Activated CD4-positive, alpha-beta T cell treated with anti-CD3 and anti-CD28 coated beads for 4 hours (primary cell): ENCODE measurements at places on chromosomes 7 and 10.

- DNase-seq: no peak
Measured at GRCh38 chr10:131724169-131724545, 176.7 kb upstream of the PPP2R2D start.

- DNase-seq: no peak
Measured at GRCh38 chr10:101162677-101163076, 31.6 kb downstream of the TLX1 start.

- DNase-seq: no peak
Measured at GRCh38 chr7:52995676-52996075, 39.8 kb upstream of the POM121L12 start.

- DNase-seq: no peak
Measured at GRCh38 chr10:55146032-55146431, 345.0 kb upstream of the PCDH15 start.

DNA sequence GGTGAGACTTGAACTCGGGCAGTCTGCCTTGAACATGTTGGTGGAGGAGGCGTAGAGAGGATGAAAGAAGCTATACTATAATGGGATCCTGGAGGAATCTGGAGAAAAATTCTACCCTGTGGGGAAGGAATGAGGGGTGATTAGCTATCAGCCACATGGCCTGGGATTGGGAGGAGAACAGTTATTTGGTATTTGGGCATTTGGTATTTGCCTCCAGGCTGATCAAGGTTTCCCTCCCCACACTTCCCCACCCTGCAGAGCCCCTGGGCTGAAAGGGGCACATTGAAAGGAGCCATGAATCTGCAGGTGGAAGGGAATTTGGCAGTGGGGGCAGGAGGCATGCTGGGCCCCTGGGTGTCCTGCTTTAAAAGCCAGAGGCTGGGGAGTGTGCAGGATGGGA, 235.3 kb downstream of the INHBA start:
- no peak for DNase-seq

- DNase-seq: no peak
Measured at GRCh38 chr7:102208826-102209225, 77.8 kb upstream of the SH2B2 start.

GRCh38 chr7:142752376-142753225, 3.3 kb downstream of the PRSS1 start:
- DNase-seq: no peak

DNA sequence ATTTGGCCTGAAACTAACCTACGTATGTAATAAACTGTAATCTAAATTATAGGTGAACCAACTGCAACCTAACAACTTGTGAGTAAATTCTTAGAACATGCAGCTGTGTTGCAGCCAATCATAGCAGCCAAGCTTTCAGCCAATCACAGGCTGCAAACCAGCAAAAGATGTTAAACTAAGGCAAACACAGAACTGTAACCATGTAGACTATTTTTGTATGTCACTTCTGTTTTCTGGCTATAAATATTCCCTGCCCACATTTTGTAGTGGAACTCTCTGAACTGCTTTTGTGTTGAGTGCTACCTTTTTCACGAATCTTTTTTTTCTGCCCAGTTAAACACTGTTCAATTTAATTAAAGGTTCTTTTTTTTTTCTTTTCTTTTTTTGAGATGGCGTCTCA, 28.2 kb upstream of the ZPBP start:
- no peak for DNase-seq

GRCh38 chr10:97520978-97521761, 22.4 kb downstream of the UBTD1 start:
- DNase-seq: no peak

GRCh38 chr7:112411186-112411795, 39.0 kb upstream of the IFRD1 start:
- DNase-seq: no peak

GRCh38 chr7:157576415-157576814, 239.6 kb downstream of the DNAJB6 start:
- peak; percentile 39 for DNase-seq

DNA sequence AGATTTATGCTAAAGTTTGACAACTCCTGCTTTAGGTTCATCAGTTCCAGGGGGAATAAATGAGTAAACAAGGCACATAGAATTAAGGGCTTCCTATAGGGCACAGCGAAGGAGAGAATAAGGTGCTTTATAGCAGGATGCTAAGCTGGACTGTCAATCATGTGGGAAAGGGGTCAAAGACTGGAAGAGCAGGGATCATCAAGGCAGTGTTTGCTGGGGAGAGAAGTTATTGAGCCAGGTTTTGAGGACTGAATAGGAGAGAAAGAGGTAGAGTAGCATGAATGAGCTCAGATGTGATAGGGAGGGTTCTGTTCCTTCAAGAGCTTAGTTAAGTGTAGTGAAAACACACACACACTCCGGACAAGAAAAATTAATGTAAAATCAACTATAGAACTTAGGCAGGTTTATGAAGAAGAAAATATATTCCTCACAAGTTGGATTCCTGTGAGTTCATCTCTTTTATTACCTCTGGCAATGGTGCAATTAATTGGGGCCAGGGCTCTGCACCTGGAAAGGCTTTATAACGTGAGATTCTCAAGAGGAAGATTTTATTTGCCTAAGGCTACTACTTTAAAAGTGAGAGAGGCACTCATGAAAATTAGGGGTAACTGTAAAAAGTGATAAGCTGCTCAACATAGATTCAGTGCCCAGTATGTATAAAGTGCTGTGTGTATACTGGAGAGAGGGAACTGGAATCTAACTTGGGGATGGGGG, 222.4 kb downstream of the AUTS2 start:
- DNase-seq: no peak

DNA sequence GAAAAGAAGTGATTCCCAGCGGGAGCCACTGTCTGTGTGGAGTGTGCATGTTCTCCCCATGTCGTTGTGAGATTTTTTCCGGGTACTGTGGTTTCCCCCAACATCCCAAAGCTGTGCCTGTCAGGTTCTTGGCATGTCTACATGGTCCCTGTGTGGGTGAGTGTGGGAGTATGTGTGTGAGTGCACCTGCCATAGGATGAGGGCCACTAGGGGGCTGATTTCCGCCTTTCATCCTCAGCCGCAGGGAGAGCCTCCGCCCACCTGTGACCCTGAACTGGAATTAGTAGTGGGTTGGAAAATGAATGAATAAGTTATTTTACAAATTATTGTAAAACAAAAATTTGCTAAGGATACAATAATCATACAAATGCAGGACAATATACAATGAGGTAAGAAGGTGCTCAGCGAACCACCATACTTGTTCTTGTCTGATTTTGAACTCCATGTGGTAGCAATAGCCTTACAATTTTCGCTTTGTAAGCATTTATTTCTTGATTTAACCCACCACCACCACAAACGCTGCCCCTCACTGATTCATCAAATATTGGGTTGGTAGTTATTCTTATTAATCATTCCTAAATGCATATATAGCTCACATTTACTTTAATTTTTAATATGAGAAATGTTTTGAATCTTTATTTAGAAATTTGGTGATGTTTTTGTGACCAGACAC, 641.2 kb upstream of the VSTM2A start:
- DNase-seq: no peak

- DNase-seq: no peak
Measured at GRCh38 chr10:20984662-20985061, 87.6 kb upstream of the NEBL start.

DNA sequence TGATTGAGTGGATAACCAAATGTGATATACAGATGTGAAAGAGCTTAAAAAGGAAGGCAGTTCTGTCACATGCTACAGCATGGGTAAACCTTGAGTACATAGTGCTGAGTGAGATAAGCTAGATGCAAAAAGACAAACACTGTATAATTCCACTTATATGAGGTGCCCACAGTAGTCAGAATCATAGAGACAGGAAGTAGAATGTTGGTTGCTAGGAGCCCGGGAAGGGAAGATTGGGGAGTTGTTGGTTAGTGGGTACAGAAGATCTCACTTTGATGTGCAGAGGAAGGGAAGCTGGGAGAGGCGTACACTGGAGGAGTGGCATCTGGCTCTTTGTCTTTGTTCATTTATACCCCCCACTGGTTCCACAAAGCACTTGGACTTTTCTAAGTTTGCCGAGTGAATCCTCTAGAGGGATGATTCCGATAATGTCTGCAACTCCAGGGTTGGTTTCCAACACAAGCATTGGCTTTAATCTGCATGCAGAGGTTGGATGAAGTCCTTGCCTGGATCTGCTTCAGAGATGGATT, 39.5 kb downstream of the TSPAN14 start:
- no peak for DNase-seq

GRCh38 chr10:80443531-80443974, 10.6 kb upstream of the TSPAN14 start:
- no peak for DNase-seq

DNA sequence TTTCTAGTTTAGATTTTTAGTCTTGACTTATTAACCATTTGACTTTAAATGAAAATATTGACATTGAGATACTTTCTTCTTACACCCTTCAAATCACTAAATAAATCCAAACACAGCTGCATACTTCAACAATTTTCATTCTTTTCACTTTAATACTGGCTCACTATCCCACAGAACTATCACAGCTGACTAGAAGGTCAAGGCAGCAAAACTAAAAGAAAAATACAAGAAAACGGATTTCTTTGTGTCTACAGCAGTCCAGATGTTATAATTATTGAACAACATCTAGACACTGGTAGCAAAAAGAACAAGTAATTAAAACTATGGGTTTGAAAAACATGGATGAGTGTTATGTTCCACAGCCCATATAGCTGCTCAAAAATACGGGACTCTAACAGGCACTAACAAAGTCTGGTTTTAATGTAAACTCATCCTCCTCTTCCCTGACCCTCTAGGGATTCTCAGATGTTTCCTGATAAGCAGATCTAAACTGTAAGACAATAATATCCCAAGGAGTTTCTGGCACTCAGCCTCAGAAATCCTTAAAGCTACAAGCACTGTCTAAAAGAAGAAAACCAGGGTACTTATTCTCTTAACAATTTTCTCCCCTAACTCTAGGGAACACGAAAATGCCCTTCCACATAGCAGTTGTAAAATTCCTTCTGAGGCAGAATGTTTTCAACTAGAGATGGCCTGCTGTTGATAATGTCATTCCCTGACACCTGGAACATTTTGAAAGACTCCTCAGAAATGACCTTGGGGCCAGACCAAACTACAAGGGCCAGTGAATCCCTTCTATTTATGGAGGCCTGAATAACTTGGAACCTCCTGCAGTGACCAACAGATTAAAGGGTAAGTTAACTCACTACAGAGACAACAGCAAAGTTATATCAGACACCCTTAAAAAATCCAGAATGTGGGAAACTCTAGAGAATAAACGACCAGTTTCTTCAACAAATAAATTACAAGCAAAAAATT, 12.8 kb downstream of the DNMBP start:
- DNase-seq: no peak

- no peak for DNase-seq
Measured at GRCh38 chr7:134016223-134016941, 110.8 kb upstream of the LRGUK start.

GRCh38 chr7:6256677-6257535, 15.5 kb downstream of the CYTH3 start:
- DNase-seq: peak; percentile 26

GRCh38 chr7:82623812-82624211, 180.2 kb upstream of the CACNA2D1 start:
- no peak for DNase-seq

DNA sequence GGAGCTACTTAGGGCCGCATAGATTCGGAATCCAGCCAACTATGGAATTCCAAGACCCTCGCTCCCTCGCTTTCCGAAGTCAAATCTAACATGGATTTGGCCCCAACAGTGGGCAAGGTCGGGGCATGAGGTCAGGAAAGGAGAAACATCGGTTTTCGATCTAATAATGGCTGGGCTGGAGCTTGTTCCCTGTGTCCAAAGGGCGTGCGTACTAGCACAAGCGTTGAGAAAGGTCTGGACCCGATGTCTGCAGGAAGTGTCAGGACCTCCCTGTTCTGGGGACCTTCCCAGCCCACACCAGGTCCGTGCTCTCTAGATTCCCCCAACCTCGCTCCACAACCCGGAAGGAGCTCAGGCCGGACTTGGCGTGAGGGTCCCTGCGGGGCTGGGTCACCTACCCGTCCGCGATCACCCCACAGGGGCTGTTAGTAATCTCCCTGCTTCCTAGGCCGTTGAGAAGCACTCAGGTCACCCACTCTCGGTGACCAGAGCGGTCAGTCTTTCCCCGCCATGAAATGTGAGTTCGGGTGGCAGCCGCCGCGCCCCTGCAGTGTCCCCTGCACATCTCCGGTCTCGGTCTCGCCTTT, 4.8 kb downstream of the FEZF1 start:
- no peak for DNase-seq

- DNase-seq: no peak
Measured at GRCh38 chr7:107882766-107883165, 8.2 kb upstream of the DLD start.

DNA sequence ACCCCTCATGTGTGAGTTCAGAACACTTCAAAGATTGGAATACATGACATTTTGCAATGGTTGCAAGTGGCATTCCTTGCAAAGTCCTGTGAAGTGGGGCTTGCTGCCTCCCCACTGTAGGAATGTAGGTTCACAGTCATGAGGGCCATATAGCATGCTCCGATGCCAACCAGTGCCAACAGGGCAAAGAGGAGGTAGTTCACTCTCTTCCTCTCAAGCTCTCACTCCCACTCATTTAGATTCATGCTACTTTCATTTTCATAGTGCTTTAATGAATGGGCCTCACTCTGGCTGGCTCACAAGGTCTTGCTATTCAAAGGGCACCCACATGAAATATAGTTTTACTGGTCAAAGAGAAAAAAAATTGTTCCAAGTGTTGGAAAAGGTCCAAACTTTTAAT, 169.9 kb upstream of the AOAH start:
- no peak for DNase-seq

DNA sequence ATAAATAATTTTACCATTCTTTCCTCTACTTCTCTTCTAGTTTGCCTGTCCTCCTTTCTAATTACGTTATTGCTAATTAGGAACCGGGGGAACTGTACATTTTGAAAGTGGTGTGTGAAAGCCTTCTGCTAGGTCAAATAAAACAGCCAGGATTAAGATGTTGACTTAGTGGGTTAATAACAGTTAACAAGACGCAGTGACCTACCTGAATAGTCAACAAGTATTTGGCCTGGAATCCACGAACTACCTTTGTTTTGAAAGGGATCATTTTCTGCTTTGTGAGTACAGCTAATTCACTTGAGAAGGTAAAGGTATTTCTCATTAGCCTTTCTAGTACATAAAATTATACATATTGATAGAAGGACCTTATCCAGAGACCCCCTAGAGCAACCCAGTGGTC, 139.9 kb downstream of the COL28A1 start:
- DNase-seq: no peak

DNA sequence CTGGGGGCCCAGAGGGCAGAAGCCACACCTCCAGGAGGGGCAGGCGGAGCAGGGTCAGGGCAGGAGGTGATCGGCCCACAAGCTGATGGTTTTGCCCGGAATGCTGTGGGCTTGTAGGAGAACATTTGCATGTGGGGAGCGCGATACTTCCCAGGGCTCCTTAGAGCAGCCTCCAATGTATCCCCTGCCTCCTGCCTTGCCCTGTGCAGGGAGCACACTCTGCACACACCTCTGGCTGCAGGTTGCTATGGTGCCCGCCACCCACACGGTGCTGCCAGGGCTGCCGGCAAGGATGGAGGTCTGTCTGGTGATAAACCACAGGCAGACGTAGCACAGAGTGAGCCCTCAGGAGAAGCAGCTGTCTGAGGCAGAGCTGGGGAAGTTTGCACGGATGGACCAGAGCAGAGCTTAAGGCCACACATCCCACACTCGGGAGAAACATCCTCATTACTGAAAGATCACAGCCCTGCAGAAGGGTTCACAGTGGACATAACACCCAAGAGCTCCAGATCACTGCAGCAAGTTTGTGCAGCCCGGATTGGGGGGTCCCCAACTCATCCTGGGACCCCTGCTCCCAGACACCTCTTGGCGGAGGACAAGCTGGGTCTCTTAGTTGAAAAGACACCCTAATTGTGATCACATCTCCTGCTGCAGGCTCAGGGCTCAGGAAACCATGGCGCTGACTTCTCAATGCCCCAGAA, 41.8 kb downstream of the VIPR2 start:
- no peak for DNase-seq
